Effector memory CD8-positive, alpha-beta T cell (primary cell): ENCODE measurements at places on chromosomes 7 and 10.

- no peak for DNase-seq
Observed at GRCh38 chr10:118723466-118723865, 31.3 kb downstream of the CACUL1 start.

DNA sequence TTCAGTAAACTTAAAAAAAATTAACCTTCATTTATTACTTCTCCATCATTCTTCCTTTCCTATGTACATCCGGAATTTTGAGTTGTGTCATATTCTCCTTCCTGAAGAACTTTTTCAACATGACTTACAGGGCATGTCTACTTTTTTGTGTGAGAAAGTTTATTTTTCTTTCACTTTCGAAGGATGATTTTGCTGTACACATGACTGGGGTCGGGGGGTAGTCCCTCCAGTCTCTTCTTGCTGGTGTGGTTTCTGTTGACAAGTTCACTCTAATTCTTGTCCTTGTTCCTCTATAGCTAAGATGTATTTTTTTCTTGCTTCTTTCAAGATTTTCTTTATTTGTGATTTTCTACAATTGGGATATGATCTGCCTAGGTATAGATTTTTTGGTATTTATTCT lies 55.8 kb downstream of the INPP5A start:
- no peak for DNase-seq

- DNase-seq, result no peak
Observed at GRCh38 chr10:71605263-71605962, 114.2 kb downstream of the C10orf105 start.

DNA sequence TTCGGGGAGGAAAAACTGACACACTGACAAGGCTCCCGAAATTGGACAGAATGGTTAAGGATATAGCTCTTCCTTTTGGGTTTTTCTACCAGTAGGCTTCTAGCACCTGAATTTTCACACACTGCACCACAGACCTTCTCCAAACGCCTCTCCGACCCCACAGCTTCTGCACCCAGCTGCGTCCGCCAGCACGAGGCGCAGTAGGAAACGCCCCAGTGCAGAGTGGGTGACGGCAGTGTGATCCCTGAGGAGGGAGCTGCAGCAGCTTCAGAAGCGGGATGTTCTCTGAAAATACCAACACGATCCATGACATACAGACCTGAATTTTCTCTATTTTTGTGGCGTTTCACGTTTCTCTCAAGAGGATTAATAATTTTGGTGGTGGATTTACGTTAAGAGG lies 25.9 kb downstream of the HSPB1 start:
- no peak for DNase-seq

GRCh38 chr10:126734015-126734414 lies 63.5 kb upstream of the C10orf90 start:
- DNase-seq, result no peak

DNA sequence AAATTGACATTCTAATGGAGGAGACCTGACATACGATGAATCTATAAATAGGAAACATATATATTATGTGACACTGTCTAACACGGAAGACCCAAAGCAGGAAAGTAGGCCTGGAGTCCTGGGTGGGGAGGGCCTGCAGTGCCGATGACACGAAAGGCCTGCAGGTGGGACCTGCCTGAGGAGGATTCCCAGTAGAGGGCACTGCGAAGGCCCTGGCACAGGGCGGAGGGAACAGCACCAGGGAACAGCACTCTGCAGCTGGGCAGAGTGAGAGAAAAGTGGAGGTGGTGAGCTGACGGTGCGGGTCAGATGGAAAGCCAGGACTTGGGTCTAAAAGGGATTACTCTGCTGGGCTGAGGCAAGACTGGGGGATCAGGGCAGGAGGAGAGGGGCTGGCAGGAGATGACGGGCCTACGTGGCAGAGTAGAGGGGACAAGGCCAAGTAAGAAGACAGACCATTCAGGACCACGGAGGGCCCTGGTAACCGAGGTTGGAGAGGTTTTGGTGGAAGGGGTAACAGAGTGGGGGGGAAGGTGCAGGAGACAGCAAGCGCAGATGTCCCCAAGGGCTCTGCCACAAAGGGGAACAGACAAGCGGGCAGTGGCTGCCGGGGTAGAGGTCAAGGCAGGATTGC lies 8.1 kb downstream of the ZNF746 start:
- DNase-seq, result no peak

DNA sequence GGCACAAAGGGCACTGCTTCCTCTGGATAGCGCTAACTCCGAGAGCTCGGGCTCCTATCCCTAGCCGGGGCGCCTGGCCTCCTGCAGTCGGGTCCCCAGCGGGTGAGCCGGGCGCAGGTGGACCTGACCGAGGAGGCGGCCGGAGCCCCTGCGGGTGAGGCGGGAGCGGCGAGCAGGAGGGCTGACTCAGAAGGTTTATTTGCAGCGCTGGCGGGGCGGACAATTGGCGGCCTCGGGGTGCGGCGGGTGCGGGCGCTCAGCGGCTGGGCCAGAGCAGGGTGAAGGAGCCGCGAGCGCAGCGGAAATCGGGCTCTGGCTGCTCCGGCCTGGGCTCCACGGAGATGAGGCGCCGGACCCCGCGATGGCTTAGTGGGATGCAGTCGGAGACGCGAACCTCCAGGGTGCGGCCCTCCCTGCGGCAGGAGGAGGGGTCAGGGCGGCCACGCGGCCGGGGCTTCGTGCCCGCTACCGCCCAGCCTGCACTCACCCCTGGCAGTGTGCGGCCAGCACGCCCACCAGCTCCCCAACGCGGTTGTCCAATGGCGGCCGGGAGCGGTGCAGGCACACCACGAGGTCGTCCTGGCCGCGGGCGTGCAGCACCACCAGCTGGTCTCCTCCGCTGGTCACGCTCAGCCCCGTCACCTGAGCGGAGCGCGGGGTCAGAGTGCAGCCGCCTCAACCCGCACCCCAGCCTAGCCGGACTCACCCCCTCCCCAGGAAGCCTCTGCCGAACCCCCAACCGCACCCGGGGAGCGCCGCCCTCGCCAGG lies 16.1 kb downstream of the MYO1G start:
- DNase-seq, result no peak

DNA sequence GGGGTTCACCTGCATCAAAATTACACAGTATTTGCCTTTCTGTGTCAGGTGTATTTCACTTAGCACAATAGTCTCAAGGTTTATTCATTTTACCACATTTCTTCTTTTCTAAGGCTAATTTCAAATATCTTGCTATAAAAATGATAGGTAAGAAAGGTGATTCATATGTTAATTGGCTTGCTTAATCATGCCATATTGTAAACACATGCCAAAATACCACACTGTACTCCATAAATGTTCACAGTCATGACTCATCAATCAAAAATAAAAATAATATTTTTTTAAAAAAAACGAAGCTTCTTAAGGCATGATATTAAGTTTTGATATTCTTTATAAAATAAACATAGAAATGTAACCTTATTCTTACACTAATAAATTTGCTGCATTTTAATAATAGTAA lies 947.1 kb downstream of the GRM8 start:
- DNase-seq, result no peak

GRCh38 chr10:18202680-18203460 lies 62.6 kb downstream of the CACNB2 start:
- DNase-seq, result no peak

DNA sequence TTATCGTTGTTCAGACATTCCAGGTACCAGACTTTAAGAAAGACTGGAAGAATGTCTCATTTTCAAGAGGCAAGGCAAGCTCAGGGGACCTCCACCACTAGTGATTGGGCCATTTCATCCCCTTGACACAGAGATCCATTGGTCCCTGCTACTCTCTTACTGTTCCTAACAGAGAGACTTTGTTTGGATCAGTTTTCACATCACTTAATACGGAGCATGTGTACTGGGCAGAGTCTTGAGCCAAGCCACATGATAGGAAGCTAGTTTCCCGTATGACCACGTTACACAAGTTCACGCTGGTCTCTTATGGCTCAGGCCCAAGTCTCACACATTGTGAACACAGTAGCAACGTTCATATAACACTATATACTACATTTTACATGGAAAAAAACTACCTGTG lies 269.9 kb downstream of the BAMBI start:
- no peak for DNase-seq

- DNase-seq, result peak; percentile 65
Observed at GRCh38 chr10:22505911-22506685, 160.8 kb downstream of the SPAG6 start.

GRCh38 chr7:52498366-52498765 lies 537.1 kb upstream of the POM121L12 start:
- DNase-seq, result no peak

- no peak for DNase-seq
Observed at GRCh38 chr7:98729121-98729520, 112.0 kb downstream of the NPTX2 start.

DNA sequence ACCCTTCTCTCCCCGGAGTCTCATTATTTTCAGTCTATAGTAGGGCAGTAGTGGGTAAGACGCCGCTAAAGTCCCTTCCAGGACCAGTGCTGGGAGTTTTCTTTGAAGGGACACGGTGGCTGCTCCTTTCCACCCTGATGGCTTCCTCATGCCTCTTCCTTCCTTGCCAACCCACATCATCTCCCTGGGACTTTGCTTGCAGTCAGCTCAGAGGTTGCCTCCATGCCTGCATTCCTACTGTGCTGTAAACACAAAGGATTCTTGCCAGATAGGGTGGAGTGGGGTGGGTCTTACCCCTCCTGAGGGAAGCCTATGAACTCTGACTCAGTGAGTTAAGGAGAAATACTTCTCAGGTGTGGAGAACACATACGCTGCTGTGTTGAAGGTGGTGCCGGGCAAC lies 59.9 kb upstream of the IGFBP3 start:
- DNase-seq, result no peak

- DNase-seq, result no peak
Observed at GRCh38 chr7:52920977-52921376, 114.5 kb upstream of the POM121L12 start.

DNA sequence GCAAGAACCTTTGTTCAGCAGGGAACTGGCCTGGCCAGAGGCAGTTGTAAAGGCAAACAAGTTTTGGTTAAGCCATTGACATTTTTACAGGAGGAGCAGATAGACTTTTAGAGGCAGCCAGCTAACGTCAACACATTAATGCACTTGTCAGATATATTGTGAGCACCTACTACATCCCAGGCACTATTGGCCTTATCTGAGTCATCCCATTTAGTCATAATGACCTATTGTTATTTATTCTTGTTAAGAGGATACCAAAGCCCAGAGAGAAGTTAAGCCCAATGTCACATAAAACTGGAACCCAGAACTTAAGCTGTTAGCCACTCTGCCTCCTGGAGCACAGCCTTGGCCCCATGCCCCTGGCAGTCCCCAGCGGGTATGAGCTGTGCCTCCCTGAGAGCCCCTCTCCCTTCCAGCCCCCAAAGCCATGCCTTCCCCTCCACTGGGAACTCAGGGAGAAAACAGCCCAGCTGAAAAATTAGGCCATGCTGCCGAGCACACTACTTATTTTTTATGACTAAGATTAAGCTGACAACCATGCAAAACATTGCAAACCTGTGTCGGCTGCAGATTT lies 32.7 kb upstream of the TRIM8 start:
- DNase-seq, result no peak

DNA sequence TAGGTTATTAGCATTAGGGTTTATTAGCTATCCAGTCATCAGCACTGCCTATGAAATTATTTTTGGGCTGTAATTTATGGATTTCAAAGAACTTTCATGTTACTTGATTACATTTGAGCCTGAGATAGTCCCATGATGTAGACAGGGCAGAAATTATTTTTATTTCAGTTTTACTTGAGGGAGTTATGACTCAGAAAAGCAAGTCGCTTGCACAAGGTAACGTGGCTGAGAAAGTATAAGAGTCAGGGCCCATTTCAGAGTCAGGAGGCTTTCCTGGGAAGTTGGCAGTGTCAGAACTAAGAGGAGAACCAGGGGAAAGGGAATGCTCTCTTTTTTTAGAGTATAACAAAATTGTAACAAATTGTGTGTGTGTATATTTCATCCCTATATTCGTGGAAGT lies 16.5 kb downstream of the GATA3 start:
- no peak for DNase-seq
